Anterior cingulate cortex (tissue), 58 donors: ENCODE measurements at places on chromosomes 1 and 21.

DNA sequence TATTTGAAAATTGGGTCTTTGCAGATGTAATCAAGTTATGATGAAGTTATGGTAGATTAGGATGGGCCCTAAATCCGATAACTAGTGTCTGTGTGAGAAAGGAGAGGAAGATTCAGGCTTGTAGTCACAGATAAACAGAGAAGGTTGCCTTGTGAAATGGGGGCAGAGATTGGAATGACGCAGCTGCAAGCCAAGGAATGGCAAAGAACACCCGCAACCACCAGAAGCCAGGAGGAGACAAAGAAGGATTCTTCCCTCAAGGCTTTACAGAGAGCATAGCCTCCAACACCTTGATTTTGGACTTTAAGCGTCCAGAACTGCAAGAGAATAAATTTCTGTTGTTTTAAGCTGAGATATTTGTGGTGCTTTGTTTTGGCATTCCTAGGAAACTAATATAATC is 35.4 kb upstream of the COL24A1 start:
- DNase-seq: no peak

GRCh38 chr1:76591461-76591860 is 275.8 kb upstream of the ST6GALNAC5 start:
- DNase-seq: no peak

- no peak for DNase-seq
Measured at GRCh38 chr1:57889676-57890320, 465.9 kb upstream of the DAB1 start.

- no peak for DNase-seq
Measured at GRCh38 chr1:218743861-218744505, 398.8 kb downstream of the TGFB2 start.

DNA sequence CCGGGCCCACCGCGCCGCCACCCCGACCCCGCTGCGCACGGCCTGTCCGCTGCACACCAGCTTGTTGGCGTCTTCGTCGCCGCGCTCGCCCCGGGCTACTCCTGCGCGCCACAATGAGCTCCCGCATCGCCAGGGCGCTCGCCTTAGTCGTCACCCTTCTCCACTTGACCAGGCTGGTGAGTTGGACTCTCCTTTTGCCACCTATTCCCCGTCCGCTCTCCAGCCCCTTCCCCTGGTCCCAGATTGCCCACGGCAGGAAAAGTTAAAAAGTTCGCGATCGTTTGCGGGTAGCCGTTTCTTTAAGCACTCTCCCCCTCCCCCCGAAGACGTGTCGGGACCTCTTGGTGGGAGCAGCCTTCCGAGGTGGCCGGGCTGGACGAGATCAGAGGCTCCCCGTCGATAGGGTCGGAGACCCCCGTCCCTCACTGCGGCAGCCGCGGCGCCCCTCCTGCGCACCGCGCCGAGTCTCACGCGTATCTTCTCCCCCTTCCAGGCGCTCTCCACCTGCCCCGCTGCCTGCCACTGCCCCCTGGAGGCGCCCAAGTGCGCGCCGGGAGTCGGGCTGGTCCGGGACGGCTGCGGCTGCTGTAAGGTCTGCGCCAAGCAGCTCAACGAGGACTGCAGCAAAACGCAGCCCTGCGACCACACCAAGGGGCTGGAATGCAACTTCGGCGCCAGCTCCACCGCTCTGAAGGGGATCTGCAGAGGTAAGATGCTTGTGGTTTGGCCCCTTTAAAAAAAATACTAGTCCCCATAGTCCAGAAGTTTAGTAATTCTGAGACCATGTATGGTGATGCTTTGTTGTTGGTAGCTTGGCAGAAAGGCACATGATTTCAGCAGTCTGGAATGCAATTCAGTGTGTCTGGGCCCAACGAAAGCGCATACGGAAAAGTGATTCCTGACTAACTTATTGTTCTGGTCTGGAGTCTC is 576 bp downstream of the CCN1 start:
- DNase-seq: no peak

- DNase-seq: no peak
Measured at GRCh38 chr1:77833521-77834100, 54.2 kb downstream of the MIGA1 start.

DNA sequence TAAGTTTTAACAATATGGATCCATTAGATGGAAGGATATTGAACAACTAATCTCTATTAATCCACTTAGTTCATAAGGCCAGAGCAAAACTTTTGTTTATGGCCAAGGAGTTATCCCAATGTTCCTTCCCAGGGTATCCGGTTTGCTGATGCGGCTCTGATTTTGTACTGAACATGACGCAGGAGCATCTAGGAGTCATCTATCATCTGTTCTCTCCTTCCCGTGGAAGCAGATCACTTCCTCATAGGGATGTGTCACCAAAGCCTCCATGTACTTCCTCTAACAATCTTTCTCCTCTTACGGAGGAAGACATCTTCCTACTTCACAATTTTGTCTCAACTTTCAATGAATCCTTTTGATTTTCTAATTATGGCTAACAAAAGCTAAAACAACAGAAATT is 206.6 kb downstream of the APP start:
- no peak for DNase-seq

DNA sequence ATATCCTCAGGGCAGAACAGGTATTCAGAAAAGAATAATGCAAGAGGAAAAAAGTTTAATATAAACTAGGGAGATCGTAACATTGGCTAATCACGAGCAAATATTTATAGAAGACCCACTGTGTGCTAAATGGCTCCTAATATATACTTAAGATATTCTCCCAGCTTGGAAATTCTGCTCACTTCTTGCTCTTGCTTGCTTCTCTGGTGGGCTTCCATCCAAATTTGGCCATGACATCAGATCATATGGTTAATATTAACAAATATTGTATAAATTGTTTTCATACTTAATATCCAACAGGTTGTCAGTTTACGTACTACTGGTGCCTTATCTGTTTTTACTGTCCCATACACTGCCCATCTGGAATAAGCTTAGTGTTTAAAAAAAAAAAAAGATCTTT is 1.1 kb downstream of the COX20 start:
- no peak for DNase-seq

DNA sequence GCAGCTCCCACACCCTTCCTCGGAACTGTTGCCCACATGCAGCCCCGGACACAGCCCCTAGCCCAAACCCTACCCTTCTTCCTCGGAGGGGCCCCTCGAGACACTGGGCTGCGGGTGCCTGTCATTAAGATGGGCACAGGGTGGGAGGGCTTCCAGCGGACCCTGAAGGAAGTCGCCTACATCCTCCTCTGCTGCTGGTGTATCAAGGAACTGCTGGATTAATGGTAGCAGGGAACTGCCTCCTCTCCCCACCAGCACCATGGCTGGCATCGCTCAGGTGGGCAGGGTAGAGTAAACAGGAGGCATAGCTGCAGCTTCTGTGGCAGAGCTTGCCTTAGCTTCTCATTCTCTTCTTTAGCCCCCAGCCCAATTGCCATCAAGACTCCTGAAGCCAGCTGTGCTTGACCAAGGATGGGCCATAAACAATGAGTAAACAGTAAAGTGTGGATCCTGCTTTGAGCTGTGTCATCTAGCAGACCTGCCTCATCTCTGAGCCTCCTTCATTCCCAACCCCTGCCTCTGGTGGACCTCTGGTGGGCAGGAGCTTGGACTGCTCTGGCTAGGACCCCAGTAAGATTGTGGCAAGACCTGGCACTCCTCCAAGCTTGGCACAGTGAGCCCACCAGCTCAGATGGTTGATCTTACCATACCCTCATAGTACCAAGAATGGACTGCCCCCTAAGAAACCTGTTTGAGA is at the start of gene LENEP:
Gene LENEP (plus strand): TSS at position 15 of the 697 bp plus-strand sequence. CDS start 22 bp downstream, at position 37.
- no peak for DNase-seq

- DNase-seq: no peak
Measured at GRCh38 chr1:167054946-167055630, 35.1 kb downstream of the GPA33 start.

DNA sequence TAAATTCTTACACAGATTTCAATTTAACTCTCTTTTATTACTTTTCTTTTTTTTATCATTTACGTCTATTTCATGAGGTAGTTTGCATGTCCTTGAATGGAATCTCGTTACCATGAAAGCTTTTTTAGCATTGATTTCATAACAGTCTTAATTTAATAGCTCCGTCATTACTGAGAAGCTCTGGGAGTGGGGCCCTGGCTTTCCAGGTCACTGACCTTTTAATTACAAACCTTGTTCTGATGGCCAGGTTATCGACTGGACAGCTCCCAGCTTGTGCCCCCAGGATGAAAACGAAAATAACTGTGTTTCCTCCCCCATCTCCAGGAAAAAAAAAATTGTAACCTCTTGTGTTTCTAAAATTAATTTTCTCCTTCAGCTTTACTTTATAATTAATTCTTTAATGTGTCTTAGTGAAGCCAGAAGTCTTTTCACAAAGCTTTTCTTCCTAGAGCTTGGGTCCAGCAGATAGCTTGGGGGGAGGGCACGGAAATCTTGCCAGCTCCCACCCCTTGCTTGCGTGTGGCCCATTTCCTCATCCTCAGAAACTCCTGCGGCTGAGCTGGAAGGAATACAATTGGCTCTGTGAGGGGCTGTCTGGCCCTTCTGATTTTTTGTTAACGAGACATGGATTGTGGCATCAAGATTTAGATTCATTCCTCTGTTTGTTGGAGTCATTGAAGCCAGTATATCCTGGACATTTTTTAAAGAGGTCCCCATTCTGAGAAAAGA is 65.7 kb downstream of the PEX14 start:
- DNase-seq: no peak

DNA sequence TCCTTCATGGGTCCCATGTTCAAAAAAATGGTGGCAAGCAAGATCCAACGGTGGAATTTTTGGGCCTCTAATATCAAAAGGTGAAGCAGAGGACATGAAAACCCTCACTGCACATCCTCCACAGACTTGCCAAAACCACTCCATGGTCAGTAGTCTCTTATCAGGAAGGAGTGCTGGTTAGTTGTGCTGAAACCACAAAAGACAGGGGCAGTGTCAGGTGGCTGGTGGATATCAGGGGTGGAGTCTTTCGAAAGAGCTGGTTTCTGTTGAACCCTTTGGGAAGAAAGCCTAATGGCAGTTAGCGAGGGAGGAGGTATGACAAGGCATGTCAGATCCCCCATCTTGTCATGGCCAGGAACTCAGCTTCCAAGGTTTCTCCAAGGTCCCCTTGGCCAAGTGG is 395.9 kb upstream of the CAMK1G start:
- no peak for DNase-seq

- DNase-seq: no peak
Measured at GRCh38 chr1:151684128-151684527, 32.5 kb downstream of the CELF3 start.

- DNase-seq: peak; percentile 67
Measured at GRCh38 chr1:109498161-109498801, 4.4 kb downstream of the CYB561D1 start.

DNA sequence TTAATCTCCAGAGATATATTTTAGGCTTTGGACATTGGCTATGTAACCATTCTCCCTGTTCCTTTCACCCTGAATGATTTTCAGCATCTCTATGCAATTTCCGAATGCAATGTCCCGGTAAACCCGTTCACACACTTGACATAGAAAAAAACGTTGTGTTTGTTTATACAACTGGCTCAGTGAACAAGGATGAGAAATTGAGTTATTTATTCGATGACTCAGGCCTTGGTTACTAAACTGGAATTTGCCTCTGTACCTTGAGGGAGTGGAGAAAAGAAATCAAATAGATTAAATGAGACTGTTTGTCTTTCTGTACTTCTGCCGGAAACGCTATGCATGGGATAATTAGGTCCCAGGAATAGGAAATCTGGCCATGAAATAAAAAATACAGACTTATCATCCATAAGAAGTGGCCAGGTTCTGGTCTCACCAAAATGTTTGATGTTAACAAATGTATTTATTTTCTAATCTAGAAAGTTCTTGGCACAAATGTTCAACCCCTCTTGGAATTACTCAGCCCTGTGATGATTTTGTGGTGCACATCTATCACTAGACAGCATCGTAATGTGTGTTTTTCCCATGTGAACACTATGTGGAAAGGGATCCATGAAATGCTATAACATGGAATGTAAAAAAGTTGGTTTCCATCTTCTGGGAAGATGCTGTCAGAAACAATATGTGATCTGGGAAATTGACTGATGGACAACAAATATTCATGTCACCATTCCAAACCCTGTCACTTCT is 253.9 kb downstream of the DUSP10 start:
- DNase-seq: no peak

DNA sequence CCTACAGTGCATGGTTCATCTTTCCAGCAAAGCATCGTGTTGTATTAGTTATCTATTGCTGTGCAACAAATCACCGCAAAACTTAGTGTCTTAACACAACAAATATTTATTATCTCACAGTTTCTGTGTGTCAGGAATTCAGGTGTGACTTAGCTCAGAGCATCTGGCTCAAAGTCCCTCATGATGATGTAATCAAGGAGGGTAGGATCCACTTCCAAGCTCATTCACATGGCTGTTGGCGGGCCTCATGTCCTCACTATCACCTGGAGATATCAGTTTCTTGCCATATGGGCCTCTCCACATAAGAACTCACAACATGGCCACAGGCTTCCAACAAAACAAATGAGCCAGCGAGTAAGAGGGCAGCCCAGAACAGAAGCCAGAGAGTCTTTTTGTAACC is 135.6 kb upstream of the GJB5 start:
- DNase-seq: no peak

- no peak for DNase-seq
Measured at GRCh38 chr21:46156678-46157077, 1.3 kb upstream of the FTCD start.

DNA sequence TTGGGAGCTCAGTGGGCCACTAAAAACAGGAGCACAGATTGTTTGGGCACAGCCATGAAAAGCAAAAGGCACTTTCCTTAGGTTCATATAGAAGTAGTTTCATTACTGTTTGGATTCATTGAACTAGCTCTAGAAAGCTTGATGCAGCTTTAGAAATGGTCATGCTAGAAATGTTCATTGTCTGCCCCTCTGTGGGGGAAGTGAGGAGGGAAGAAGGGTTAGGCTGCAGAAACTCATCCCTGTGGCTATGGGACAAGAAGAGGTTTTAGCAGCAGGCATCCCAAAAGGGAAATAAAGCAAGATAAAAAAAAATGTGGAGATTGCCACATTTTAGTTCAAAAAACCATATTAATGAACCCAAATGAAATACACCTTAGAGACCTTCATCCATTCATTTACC is 359.6 kb upstream of the PTBP2 start:
- no peak for DNase-seq

GRCh38 chr1:112605633-112606327 is 13.2 kb downstream of the ST7L start:
- DNase-seq: no peak

DNA sequence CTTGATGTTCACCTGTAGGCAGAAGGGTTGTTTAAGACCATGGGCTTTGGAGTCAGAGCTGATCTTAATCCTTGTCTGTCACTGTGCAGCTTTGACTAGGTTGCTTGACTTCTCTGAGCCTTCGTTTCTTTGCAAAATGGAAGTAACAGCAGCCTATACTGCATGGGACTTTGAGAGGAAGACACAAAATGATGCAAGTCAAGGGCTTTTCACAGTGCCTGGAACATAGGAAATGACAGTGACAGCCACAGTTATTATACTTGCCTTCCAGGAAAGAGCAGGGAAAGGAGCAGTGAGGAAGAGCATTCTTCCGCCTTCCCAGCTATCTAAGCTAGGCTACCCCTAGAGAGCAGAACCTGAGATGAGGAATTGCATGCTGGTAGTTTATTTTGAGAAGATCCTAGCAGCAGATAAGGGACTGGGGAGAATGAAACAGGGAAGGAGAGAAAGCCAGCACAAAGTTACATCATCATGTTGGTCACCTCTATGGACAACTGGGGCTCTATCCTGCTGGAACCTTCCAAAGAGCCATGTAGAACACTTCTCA is 3.1 kb downstream of the CSF3R start:
- DNase-seq: no peak
